A549 (cell line): ENCODE measurements at places on chromosomes 2 and 18. TPM values are rescaled to one million over a fixed set of nuclear protein-coding genes. Genes with fewer than 3 reads are reported as not detected.

The TLX2 gene
- 0.37 to 0.58 TPM (median 0.39 TPM) in 3 replicates for polyA plus RNA-seq

The RSAD2 gene
- polyA plus RNA-seq: 0.03 to 0.04 TPM in 2 of 3 replicates, not detected in the other

The CAPN13 gene
- polyA plus RNA-seq: 0.13 to 0.18 TPM (median 0.16 TPM) in 3 replicates

The WNT6 gene
- 0.08 to 0.28 TPM (median 0.10 TPM) in 3 replicates for polyA plus RNA-seq

The FAM98A gene
- polyA plus RNA-seq: 94.1 to 101 TPM (median 97.2 TPM) in 3 replicates

The HNMT gene
- polyA plus RNA-seq: 1.5 to 3.0 TPM (median 1.8 TPM) in 3 replicates

The PSMD1 gene
- polyA plus RNA-seq: 113 to 127 TPM (median 122 TPM) in 3 replicates

The SCN7A gene
- not detected in 3 replicates for polyA plus RNA-seq

The MC4R gene
- 0.05 to 0.08 TPM in 2 of 3 replicates, not detected in the other for polyA plus RNA-seq

The GDF7 gene
- 0.03 TPM in 3 replicates for polyA plus RNA-seq

The KCNS3 gene
- 0.70 to 0.98 TPM (median 0.72 TPM) in 3 replicates for polyA plus RNA-seq

The RASGRP3 gene
- polyA plus RNA-seq: 1.5 to 1.7 TPM (median 1.5 TPM) in 3 replicates

The CHRNG gene
- not detected in 3 replicates for polyA plus RNA-seq

The CEBPZ gene
- polyA plus RNA-seq: 71.5 to 74.0 TPM (median 72.7 TPM) in 3 replicates

The SLC9A4 gene
- polyA plus RNA-seq: not detected in 3 replicates

The TUBA4B gene
- 0.55 to 0.73 TPM (median 0.71 TPM) in 3 replicates for polyA plus RNA-seq

The BARD1 gene
- 5.5 to 8.3 TPM (median 7.9 TPM) in 3 replicates for polyA plus RNA-seq

The NDC80 gene
- 11.1 to 13.0 TPM (median 11.7 TPM) in 3 replicates for polyA plus RNA-seq

The TANC1 gene
- polyA plus RNA-seq: 8.1 to 10.0 TPM (median 9.2 TPM) in 3 replicates

The SOX11 gene
- not detected in 3 replicates for polyA plus RNA-seq

The CRYBA2 gene
- not detected in 3 replicates for polyA plus RNA-seq

The DNAH6 gene
- 0.05 to 0.13 TPM (median 0.08 TPM) in 3 replicates for polyA plus RNA-seq

The OBSL1 gene
- 22.2 to 33.8 TPM (median 31.8 TPM) in 3 replicates for polyA plus RNA-seq

The AGXT gene
- not detected in 3 replicates for polyA plus RNA-seq

The FHOD3 gene
- polyA plus RNA-seq: 2.9 to 4.2 TPM (median 3.6 TPM) in 3 replicates

The E2F6 gene
- polyA plus RNA-seq: 34.3 to 37.6 TPM (median 34.6 TPM) in 3 replicates

The PDE11A gene
- 3.1 to 3.6 TPM (median 3.4 TPM) in 3 replicates for polyA plus RNA-seq

The ARL4C gene
- polyA plus RNA-seq: 48.4 to 70.9 TPM (median 67.9 TPM) in 3 replicates

The ASB18 gene
- polyA plus RNA-seq: not detected in 3 replicates

The PRSS56 gene
- polyA plus RNA-seq: 0.07 TPM in 1 of 3 replicates, not detected in the others

The MFF gene
- polyA plus RNA-seq: 129 to 141 TPM (median 135 TPM) in 3 replicates

The TACR1 gene
- polyA plus RNA-seq: 0.11 to 0.27 TPM (median 0.14 TPM) in 3 replicates

The NCOA1 gene
- 7.6 to 8.4 TPM (median 7.7 TPM) in 3 replicates for polyA plus RNA-seq

The FBXO41 gene
- 5.0 to 7.0 TPM (median 6.4 TPM) in 3 replicates for polyA plus RNA-seq

The ICA1L gene
- 1.6 to 2.2 TPM (median 2.2 TPM) in 3 replicates for polyA plus RNA-seq

The UGT1A5 gene
- 0.12 TPM in 1 of 3 replicates, not detected in the others for polyA plus RNA-seq

The FASTKD2 gene
- 35.5 to 39.1 TPM (median 37.6 TPM) in 3 replicates for polyA plus RNA-seq

The SIX2 gene
- 0.14 to 0.16 TPM (median 0.15 TPM) in 3 replicates for polyA plus RNA-seq

The PRKAG3 gene
- polyA plus RNA-seq: not detected in 3 replicates
